ENCODE measurements at places on chromosomes 13 and 19. TPM values are rescaled to one million over a fixed set of nuclear protein-coding genes. Genes with fewer than 3 reads are reported as not detected.

DNA sequence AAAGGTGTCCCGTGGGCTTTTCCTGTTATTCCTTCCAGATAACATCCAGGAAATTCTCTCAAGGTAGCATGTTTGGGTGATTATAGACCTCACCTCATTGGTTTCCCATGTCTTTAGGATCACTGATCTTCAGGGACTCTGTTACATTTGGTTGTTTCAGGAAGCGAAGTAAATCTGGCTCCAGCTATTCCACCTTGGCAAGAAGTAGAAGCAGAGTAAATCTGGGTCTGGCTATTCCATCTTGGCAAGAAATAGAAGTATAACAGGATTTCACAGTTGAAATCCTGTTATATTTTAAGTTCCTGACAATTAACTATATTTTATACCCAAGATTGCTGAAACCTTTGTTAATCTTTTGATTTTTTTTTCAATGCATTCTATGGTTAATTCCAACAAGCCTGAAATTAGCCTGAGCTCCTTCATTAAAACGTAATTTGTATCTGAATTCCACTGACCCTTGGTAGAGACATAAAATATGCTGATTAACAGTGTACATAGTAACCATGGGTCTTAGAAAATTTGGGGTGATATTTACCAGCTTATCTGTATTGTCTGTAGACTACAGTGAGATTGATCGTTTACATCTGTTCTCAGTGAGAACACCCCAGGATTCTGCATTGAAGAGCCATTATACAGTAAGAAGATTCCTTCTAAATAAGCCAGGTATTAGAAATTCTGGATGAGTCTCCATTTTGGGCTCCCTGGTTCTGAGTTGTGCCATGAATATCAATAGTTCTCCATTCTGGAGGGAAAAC lies 267.6 kb upstream of the SLITRK6 start:
- DNase-seq: no peak

The PPFIA3 gene
- total RNA-seq: 35.9 TPM

GRCh38 chr19:42010245-42011126 lies 16.5 kb upstream of the ATP1A3 start:
- DNase-seq: no peak

DNA sequence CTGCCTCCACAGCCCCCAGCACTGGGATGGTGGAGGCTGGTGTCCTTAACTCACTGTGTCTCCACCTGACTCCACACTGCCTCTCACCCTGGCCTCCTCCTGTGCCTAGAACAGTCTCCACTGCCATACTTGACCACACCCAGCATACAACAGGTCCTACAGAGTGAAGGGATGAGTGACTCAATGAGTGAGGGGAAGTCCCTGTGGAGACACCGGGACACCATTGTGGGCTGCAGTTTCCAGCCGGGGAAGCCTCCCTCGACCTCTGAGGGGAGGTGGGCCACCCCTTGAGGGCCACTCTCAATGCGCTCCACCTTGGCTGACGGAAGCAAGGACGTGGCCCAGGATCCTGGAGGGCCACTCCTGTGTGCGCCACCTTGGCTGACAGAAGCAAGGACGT lies 2.8 kb upstream of the ZNF135 start:
- no peak for DNase-seq

DNA sequence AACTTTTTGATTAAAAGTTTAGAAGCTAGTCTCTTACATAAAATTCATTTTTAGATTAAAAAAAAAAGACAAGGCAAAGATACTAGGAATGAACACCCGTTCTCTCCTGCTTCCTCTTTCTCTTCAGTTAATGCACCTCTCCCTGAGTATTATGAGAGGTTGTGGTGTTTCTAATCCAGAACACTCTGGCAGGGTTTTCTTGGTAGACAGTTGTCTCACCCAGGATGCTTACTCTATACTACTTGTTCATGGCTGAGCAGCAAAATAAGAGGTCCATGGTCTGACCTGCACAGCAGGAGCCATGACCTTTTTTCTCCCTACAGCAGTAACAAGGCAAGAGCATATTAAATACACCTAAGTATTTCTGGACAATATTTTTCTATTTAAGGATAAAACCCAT lies 62.0 kb downstream of the MICU2 start:
- DNase-seq: no peak

- no peak for DNase-seq
These were observed 1257.3 kb downstream of the DIAPH3 start for GRCh38 chr13:58906329-58907007.

The MICU2 gene
- 60.5 TPM for total RNA-seq

The CCDC169 gene
- total RNA-seq: 2.7 TPM

GRCh38 chr19:19362075-19362474 lies 41.4 kb downstream of the MAU2 start:
- DNase-seq: no peak

GRCh38 chr13:108566413-108567170 lies 62.8 kb upstream of the MYO16 start:
- no peak for DNase-seq

DNA sequence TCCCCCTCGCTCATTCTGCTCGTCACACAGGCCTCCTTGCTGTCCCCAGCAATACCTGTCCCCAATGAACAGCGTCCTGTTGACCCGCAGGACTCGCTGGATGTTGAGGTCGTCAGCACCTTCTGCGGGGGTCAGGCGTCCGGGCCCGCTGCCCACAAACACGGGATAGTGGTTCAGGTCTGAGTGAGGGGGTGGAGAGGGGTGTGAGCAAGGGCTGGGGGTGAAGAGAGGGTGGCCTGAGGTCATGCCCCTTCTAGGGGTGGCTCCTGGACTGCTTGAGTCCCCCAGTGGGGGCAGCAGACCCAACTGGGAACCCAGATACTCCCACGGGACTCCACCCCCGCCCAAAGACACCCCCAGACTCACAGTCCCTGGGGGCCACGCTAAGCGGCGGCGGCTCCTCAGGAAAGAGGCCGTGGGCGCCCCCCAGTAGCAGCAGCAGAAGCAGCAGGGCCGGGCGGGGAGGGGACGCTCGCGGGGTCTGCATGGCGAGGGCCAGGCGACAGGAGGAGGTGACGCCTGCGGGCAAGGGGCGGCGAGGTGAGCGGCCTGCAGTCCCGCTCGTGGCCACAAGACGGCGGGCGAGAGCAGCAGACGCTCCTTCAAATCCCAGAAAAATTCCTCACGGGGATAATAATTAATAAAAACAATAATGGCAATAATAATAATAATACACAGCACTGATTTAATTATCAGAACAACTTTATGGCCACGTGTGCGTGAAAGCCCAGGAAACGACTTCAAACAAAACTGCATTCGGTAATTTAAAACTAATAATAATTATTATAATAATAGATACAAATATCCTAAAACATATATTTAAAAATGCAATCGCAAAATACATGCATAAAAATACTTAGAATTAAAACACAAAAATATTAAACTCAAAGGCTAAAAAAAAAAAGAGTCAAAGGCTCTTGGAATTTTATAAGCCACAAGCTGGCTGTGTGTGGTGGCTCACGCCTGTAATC lies 1.2 kb downstream of the SEMA6B start:
- DNase-seq: no peak

The CEP89 gene
- 27.8 TPM for total RNA-seq

GRCh38 chr13:97337985-97338499 lies 95.9 kb upstream of the RAP2A start:
- DNase-seq: no peak

The COMP gene
- not detected for total RNA-seq

DNA sequence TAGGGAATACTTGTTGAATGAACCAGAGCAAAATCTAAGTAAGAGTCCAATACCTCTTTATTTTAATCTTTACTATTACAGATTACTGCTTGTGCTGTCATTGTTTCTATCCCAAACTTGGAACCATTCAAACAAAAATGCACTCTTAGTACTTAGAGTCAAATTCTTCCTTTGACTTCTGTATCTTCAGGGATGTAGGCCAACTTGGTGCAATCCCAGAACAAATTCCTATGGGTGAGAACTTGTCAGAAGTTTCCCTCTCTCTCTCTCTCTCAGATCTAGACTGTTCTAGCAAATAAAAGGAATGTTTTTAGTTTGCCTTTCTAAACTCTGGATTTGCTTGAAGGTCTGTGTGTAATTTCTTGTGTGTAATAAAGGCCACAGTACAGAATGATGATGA lies 329.0 kb upstream of the TMTC4 start:
- DNase-seq: no peak

The ZNF578 gene
- total RNA-seq: 28.4 TPM

- no peak for DNase-seq
These were observed 269.1 kb downstream of the GPC5 start for GRCh38 chr13:91667486-91667885.

The LYPD5 gene
- total RNA-seq: 1.6 TPM

- DNase-seq: no peak
These were observed 54.4 kb downstream of the ERCC5 start for GRCh38 chr13:102900193-102900608.

DNA sequence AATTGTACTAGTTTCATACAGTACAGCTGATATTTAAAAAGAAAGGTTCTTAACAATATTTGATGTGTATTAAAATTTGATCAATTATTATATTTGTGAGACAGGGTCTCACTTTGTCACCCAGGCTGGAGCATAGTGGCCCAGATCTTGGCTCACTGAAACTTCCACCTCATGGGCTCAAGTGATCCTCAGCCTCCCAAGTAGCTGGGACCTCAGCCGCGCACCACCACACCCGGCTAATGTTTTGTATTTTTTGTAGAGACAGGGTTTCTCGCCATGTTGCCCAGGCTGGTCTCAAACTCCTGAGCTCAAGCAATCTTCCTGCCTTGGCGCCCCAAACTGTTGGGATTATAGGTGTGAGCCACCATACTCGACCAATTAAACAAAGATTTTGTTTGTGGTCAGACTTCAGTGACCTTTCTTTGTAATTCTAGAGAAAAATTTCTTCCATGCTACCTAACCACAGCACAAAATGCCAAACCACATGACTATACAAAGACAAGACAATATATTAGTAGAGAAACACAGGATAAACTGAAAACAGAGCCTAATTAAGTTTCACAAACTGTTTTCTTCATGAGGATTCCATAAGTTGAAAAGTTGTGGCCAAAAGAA lies 59.6 kb downstream of the RBM26 start:
- no peak for DNase-seq

DNA sequence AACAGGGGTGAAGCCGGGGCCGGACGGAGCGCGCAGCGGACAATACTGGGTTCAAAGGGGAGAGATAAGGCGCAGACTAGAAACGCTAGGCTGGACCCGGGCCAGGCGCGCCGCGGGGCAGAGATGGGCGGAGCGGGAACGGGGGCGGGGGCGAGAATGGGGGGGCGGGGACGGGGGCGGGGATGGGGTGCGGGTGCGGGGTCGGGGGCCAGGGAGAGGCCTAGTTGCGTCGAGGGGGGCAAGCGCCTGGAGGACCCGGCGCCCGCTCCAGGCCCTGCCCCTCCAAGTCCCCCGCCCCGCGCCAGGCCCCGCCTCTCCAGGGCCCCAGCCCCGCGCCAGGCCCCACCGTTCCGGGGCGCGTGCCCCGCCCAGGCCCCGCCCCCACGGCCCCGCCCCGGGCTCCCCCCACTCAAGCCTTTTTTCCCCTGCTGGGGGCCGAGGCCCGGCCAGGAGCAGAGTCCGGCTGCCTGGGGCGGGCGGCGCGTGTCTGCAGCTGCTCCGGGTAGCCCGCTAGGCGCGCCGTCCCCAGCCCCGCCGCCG lies at the start of gene CERS4:
CERS4 (plus strand) TSS at position 449 of the 540 bp plus-strand sequence. CDS start 41,707 bp downstream, outside the sequence.
- DNase-seq: peak; percentile 82

- DNase-seq: no peak
These were observed 50.2 kb upstream of the ZNF835 start for GRCh38 chr19:56721714-56722113.

The KCNRG gene
- total RNA-seq: 20.7 TPM

- DNase-seq: no peak
These were observed 267.5 kb upstream of the KLHL1 start for GRCh38 chr13:70375718-70376117.

The TUBB4A gene
- total RNA-seq: 135 TPM

- no peak for DNase-seq
These were observed 151.4 kb downstream of the PCCA start for GRCh38 chr13:100240109-100240779.

The ZNF681 gene
- total RNA-seq: 25.7 TPM

- no peak for DNase-seq
These were observed 2.4 kb upstream of the AKAP8L start for GRCh38 chr19:15421136-15421695.

DNA sequence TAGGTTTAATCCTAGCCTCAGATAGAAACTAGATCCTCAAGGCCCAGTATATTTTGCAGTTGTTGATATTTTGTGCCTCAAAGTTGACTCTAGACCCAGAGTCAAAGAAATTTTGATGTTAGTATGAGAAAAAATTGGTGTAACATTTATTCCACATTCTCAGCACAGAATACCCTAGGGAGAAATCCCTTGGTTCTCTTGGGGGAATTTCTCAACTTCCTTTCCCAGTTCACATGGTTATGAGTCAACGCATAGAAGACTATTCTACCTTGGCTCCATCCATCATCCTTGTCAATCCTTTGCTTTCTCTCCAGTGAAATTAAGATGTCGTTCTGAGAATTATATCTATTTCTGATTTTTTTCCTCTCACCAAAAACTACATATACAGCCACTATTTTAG lies 145.3 kb downstream of the POSTN start:
- DNase-seq: no peak

GRCh38 chr19:5141129-5141849 lies 172.4 kb downstream of the KDM4B start:
- DNase-seq: no peak

GRCh38 chr13:35770756-35771297 lies 294.3 kb upstream of the MAB21L1 start:
- DNase-seq: no peak

DNA sequence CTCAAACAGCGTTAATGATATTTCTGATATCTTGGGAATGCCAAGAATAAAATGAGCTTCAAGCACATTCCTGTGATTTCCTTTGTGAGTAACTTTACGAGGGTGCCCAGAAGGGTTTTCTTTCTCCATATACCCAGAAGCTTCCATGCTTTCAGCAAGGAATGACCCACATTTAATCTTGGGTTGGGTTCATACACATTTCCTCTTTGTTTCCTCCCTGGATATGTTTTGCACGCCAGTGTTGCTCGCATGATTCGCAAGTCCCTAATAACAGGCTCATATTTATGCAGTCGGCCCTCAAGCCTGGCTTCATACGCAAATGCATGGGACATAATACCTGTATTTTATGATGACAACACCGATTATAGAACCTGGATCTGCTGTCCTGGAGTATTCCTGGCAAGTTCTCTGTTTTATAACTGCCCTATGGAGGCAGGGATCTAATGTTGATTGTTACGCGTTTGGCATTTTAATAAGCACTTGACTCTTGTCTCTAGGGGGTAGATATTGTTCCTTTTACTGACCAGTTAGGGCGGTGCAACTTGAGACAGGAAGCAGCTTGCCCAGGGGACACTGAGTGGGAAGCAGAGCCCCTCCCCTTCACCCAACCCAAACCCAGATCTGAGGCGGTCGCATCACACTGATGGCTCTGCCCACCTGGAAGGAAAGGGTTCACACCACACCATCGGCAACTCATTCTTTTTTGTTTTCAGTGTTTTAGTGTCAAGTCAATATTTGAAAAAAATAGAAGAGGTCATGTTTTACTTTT lies 220.4 kb upstream of the SOX1 start:
- no peak for DNase-seq

DNA sequence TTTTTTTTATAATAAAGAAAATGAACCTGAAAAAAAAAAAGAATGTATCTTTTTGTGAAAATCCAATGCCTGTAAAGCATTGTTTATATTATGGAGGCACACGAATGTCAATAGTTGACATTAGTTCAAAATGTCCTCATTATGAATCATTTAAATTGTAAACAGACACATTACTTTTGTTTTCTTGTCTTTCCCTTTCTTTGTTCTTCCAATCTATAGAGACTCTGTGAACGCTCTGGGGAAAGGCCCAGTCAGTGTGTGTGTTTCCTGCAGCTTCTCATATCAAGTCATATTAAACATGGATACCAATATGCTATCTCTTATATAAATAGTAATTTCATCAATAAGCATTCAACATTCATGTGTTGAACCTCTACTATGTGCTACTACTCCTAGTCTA lies 193.1 kb downstream of the KCTD12 start:
- no peak for DNase-seq

GRCh38 chr13:27203854-27204253 lies 32.2 kb upstream of the USP12 start:
- DNase-seq: no peak

Data from occipital lobe (tissue), 3 donors.